ENCODE measurements at places on chromosomes 5 and 9.

DNA sequence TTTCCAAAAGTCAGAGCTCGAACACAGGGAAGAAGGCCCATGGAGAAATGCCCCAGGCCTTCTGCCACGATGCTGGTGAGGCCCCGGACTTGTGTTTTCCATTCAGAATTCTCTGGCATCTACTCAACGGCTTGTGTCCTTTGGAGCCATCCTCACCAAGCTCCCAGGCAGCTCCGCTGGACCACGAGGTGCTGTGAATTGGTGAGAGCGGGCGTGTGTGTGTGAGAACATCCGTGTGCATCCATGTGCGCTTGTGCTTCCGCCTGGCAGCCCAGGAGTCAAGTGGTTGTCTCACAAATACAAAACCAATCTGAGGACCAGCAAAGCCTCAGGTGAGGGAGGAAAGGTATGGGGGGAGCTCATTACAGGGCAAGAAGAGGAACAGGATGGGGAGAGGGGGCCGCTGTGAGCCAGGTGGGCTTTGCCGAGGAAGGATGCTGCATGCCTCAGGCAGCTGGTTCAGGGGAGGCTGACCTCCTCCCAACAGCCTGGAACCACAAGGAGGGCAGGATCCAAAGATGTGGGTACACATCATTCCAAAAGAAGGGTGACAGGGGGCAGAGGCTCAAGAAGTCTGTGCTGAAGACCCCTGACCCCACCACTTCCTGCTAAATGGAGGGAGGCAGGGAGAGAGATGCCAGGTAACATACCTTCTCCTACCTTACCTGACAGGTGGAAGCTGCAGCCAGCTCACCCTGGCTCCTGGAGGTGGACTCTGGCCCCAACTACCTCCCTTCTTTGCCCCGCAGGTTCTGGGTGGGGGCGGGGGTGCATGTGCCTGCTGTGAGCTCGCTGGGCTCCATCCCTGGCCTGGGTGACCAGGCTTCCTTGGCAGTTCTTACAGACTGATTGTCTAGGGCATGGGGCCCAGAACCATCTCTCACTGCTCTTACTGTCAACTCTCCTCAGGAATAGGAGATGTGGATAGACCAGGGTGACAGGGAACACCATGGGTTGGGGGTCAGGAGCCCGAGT is 196.3 kb downstream of the PAX5 start:
- DNase-seq = no peak

DNA sequence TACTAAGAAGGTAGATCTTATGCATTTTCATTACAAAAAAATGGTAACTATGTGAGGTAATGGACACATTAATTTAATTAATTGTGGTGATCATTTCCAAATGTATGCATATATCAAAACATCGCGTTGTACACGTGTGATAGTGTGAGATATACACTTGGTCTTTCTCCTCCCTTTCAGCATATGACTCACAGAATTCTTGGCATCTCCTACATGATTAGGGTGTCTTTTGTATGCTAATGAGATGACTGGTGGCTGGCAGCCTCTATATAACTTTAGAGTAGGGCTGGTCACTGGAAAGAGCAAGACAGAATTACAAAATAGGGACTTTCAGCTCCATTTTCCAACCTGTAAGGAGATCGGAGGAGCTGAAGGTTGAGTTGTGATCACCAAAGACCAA is 1167.6 kb downstream of the CDH12 start:
- DNase-seq = no peak

DNA sequence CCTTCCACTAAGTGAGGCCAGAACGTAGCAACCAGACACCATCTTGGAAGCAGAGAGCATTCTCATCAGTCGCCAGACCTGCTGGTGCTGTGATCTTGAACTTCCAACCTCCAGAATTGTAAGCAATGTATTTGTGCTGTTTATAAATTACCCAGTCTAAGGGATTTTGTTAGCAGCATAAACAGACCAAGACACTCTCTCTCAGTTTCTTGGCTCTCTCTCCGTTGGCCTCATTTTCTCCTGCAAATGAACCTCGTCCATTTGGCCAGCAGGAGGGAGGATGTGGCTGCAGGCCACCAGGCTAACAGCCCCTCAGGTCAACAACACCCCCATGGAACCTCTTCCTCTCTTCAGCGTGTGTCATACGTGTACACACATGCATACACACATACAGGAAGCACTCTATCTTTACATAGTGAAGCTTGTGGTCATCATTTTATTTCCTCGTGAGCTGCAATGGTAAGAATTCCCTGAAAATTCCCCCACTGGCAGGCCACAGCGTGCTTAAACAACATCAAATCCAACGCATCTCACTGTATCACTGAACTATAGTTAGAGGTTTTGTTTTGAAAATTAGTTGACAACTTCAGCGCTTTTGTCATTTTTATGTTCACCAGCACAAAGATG is 62.8 kb upstream of the PPP1R26 start:
- no peak for DNase-seq

- no peak for DNase-seq
These were observed 177.3 kb downstream of the CFAP90 start for GRCh38 chr5:7673658-7674057.

DNA sequence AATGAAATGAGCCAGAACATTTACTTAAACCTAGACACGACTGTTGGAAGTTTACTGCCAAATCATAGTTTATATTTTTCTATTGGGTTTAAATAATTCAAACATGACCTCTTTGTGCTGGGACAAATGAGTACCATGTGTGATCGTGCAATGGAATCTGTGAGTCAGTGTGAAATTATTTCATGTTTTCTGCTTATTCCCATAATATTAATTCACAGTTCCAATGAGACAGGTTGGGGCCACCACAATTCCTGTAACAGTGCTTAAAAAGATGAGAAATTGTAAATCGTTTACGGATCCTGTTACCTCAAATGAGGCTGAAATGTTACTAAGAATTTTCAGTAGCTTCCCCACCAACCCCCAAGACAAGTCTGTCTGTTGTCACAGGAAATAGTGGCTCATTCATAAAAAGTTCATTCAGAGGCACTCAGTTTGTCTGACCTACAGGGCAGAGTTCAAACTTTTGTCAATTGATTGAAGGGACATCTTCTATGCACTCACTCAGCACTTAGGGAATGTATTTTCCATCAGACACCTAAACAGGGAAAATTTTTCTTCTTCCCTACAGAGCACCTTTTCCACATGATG is 563.9 kb upstream of the ADAMTS16 start:
- DNase-seq = no peak

DNA sequence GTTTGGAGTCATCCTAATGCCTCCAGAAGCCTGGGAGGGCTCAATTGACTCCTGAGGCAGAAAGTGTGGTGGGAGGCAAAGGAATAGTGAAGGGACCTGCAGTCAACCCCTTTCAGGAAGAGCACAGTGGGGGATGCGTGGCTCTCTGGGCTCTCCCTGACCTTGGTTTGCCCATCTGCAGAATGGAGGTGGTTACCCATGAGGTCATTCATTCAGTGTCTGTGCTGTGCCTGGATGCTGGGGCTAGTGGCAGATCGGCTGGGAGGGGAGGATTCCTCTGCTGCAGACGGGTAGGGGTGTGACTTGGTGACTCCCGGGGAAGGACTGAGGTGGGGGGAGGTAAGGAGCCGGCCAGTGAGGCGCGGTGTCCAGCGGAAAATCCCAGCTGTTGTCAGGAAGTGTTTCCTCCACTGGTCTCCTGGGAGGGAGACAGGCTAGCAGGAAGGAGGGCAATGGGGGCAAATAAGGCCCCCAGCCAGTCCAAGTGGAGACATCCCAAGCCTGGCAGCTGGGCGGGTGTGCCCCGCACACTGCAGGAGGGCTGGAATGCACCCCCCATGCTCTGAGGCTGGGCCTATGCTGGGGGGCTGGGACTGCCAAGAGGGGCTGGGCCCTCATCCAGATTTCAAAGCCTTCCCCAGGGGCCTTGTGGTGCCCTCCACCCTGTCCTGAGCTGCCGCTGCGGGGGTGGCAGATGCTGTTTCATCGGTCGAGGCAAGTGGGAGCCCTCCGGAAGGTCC is 10.9 kb downstream of the CXXC5 start:
- DNase-seq = no peak

DNA sequence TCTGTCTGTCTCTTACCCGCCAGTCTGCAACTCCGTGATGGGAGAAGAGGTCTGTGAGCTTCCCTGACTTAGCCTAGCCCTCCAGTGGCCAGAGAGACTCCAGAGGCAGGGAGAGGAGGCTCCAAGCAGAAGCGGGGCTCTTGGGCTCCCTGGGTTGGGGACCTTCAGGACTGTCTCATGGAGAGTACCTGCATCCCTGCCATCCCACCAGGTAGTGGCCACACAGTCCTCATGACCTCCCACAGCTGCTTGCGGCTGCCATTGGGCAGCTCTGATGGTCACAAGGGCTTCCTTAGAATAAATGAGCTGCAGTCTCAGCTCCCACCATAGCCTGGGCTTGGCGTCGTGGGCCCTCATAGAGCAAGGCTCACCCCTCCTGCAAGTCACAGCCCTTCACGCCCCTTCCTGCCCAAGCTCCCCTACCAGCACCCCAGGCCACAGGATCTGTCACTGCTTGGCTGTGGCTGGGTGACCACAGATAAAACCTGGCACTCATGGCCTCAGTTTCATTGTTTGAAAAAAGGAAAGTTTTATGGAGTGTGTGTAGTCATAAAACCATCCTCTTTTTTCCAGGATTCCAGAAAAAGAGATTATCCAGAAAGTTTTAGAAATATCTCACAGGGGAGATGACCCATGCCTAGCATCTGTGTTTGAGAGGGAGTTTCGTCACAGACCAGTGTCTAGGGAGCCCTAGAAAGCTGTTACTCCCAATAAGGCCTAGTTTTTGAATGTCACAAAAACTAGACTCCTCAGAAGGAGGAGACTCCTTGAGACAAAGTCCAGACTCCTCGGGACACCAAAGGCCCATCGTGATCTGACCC is 48.4 kb downstream of the PPARGC1B start:
- DNase-seq = no peak

All from GM04504 (cell line).